Prostate gland (tissue), 2 donors: ENCODE measurements at places on chromosomes 2 and 18. TPM values are rescaled to one million over a fixed set of nuclear protein-coding genes. Genes with fewer than 3 reads are reported as not detected.

NGEF gene
- 19.0 TPM for total RNA-seq

PIEZO2 gene
- 19.0 TPM for total RNA-seq

CFAP53 gene
- total RNA-seq = 0.59 TPM

DTNA gene
- 76.2 TPM for total RNA-seq

OR6B2 gene
- not detected for total RNA-seq

OST4 gene
- 317 TPM for total RNA-seq

RAB17 gene
- total RNA-seq = 12.6 TPM

CYRIA gene
- total RNA-seq = 6.5 TPM

TSPYL6 gene
- total RNA-seq = not detected

BCL2L11 gene
- 55.3 TPM for total RNA-seq
